ENCODE measurements at places on chromosomes 1 and 21.
A peak's percentile ranks its signal among the peaks of the same experiment; 100 is the strongest.

DNA sequence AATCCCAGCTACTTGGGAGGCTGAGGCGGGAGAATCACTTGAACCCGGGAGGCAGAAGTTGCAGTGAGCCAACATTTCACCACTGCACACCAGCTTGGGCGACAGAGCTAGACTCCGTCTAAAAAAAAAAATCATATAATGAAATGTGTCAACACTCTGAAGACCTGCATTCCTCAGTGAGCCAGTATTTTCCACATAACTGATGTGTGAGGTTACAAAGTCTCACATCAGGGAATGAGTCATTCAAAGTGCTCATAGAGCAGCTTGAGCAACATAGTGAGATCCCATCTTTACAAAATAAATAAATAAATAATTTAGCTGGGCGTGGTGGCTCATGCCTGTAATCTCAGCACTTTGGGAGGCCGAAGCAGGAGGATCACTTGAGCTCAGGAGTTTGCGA, 65.5 kb downstream of the CASZ1 start:
- DNase-seq = peak; percentile 29

GRCh38 chr21:15065392-15066122, 757 bp upstream of the NRIP1 start:
- peak; percentile 82 for DNase-seq

DNA sequence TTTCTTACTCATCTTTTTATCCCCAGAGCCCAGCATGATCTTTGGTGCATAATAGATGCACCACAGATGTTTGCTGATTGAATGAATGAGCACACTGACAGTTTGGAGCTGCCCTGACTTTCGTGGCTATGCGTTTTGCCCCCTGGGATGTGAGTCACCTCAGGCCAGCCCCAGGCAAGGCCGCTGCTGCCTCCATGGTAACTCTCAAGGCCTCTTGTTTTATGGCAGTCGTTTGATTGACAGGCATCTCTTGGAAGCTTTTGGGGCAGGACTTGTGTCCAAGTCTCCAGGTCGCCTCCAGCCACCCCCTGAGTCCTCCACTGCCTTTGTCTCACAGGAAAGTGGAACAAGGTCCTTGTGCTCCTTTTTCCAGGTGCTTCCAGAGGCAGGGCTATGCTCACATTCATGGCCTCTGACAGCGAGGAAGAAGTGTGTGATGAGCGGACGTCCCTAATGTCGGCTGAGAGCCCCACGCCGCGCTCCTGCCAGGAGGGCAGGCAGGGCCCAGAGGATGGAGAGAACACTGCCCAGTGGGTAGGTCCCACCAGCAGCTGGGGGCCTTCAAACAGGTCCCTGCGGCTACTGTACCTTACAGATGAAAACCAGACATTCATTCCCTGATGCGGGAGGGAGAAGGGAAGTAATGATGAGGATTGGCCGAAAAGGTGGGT, 11.2 kb downstream of the PSEN2 start:
- peak; percentile 18 for DNase-seq

DNA sequence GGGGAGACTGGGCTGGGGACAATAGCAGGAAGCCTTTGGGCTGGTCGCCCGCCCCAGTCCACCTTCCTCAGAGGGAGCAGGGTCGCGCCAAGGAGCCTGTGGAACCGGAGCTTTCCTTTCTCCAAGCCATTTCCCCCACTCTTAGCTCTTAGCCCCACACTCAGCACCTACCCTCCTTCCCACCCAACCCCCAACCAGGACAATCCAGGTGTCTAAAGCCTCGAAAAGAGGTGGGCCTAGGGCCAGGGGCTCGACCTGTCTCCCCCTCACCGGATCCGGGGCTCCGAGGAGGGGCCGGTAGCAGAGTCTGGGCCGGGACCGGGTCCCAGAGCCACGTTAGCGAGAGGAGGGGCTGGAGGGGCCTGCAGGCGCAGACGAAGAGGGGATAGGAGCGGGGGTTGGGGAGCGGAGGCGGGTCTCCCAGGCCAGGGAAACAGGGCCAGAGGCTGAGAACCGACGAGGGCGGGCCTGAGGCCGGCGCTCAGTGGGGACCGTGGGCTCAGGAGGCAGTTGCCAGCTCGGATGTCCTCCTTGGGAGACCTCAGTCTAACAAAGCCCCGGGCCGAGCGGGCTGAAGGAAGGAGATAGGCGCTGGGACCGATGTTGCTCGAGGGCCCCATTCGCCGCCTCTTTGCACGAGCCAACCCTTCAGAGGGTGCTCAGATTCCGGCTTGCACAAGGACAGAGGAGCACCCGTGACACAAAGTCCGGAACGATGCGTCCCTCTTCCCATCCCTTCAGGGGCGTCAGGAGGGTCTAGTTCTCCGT, 943 bp downstream of the SEMA6C start:
- peak; percentile 55 for DNase-seq

DNA sequence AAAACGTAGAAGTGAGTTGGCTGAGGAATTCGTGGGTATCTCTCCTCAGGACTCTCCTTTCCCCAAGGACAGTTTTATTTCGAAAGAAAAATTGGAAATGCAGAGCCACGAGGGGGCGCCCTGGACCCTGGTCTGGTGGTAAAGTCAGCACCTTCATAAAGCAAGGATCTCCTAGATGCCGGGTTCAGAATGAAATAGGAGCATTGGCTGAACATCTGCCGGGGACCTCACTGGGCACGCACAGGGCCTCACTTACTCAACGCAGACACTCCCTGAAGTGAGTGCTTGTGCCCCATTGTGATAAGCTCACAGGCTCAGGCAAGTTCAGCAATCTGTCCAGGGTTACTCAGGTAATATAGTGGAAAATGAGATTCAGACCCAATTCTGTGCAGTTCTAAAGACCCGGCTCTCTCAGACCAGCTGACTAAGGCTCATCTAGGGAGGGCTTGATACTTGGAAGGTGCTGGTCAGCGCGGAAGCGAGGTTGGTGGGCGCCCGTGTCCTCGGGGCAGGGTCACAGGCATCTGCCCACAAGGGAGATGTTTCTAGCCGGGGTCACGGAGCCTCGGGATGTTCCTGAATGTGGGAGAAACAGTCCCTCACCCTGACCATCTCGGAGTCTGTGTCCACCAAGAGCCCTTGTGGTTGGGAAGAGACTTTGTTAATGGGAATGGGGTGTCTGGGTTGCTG, 55.7 kb upstream of the ETV3 start:
- peak; percentile 83 for DNase-seq
